ENCODE measurements at places on chromosomes 6 and 20. TPM values are rescaled to one million over a fixed set of nuclear protein-coding genes. Genes with fewer than 3 reads are reported as not detected.

Gene CCN6
- not detected for total RNA-seq

DNA sequence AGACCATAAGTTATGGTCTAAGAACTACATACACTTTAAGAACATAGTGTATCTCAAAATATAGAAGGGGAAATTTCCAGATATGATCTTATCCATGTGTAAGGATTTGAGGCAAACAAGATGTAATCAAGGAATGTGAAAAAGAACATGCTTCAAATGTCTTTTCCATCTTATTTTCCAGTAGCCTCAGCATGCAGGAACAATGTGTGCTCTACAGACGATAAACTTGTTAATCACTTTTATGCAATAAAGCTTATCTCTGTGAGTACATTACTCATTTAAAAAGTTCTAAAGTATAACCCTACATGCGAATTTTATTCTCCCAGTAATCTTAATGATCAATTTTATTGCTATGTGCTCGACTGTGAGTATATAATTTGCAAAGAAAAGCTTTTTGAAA lies 185.2 kb downstream of the ALDH8A1 start:
- no peak for DNase-seq

GRCh38 chr6:10416863-10417641 lies 2.2 kb upstream of the TFAP2A start:
- no peak for DNase-seq

Gene MOG
- not detected for total RNA-seq

Gene SLC52A3
- not detected for total RNA-seq

GRCh38 chr20:7375905-7376304 lies 564.4 kb downstream of the HAO1 start:
- peak; percentile 22 for DNase-seq

Gene DUSP15
- total RNA-seq, result 0.48 TPM

DNA sequence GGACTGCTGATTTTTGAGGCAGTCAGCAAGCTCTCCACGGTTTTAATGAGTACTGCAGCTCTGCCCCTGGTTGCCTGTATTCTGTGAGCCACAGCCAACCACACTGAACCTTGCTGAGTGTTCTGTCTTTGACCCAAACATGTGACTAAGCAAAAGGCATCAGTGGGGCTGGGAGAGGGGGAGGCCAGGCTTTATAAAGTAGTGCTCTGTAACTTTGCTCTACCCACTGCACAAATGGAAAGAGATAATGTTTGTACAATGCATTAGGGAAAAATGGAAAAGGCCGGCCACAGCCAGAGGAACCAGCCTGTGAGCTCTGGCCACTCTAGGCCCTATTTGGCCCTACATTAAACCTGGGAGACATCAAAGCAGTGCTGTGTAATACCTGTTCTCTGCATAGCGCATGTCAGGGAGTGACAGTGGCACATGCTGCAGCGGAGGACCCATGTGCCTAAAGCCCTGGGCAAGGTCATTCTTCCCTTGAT lies 22.0 kb downstream of the KLHL31 start:
- no peak for DNase-seq

DNA sequence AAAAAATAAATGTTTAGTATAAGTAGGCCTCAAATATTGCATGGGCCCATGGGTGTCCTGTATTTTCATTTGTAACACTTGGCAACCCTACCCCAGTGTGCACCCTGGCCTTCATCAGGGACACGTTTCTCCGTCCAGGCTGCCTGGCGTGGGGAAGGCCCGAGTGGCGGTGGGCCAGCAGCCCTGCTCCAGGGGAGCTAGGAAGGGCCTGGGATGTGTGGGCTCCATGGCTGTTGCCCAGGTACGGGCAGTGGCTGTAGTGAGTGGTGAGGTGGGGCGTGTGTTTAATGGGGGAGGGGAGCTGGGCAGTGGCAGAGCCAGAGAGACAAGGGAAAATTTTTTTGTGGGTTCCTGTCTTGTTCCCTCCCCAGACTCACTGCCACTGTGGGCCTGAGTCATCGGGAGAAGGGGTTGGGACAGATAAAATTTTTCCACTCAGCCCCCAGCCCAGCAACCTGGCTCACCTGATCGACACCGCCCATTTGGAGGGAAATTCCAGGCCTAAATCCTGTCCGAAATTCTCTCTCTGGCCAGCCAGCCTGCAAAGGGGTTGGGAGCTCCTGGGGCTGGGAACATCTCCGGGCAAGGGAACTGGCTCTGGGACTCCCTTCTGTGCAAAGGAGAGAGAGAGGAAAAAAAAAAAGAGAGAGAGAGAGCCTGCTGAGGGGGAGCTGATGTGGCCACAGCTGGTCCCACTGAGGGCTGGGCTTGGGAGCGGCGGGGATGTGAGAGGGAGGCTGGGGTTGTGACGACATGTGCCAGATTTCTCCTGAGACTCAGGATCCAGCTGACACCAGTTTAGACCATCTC lies 32.5 kb upstream of the VEGFA start:
- DNase-seq, result no peak

GRCh38 chr20:10648651-10649050 lies 25.1 kb downstream of the JAG1 start:
- DNase-seq, result no peak

DNA sequence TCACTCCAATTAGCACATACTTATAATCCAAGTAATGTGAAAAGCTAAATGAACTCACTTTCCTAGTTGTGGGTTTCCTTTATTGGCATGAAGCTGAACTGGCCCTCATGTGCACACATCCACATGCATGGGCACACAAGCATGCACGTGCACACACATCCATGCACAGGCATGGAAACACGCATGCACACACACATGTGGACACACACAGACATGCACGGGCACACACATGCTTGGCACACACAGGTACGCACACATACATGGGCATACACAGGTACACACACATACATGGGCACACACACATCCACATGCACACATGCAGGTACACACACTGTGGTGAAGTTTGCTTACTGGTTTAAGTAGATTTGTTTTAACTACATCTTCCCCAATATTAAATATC lies 23.8 kb downstream of the SYNDIG1 start:
- DNase-seq, result no peak

- no peak for DNase-seq
Measured at GRCh38 chr6:12890171-12890790, 173.7 kb downstream of the PHACTR1 start.

Gene NXT1
- total RNA-seq, result 32.6 TPM

GRCh38 chr6:35698858-35699257 lies 10.1 kb upstream of the FKBP5 start:
- no peak for DNase-seq

GRCh38 chr6:4256969-4257368 lies 121.6 kb upstream of the ECI2 start:
- DNase-seq, result no peak

GRCh38 chr6:168916576-168917211 lies 337.0 kb downstream of the THBS2 start:
- no peak for DNase-seq

- no peak for DNase-seq
Measured at GRCh38 chr6:168333039-168333438, 13.5 kb upstream of the DACT2 start.

DNA sequence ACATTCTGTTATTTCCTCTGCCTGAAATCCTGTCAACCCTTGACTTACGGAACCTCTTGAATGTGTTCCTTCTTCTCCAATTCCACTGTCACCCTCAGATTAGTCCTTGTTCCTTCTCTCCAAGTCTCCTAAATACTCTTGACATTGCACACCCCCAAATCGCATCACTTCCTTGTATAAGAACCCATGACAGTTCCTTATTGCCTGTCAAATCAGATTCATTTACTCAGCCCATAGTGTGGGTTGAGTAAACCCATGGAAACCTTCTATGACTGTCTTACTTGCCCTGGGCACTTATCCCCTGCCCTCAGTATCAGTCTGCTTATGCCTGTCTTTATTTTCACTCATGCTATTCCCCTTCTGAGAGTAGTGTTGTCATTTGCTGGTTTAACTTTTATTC lies 40.5 kb downstream of the ARMC2 start:
- DNase-seq, result no peak

DNA sequence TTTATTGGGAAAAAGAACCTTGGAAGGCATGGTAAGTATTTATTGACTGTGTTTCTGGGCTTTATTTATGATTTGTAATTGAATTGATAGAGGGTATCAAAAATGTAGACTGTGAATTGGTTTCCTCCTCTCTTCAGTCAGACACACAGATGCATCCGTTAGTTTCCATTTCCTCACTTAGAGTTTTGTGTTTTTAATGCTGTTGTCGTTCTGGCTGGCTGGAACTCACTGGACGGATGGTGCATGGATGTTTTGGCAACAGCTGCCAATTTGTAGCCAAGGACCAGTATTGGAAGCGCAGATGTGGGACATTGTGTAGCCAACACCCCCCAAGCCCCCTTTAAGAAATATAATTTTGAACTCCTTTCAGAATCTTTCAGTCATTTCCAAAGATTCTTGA lies 134.5 kb downstream of the JARID2 start:
- DNase-seq, result no peak

DNA sequence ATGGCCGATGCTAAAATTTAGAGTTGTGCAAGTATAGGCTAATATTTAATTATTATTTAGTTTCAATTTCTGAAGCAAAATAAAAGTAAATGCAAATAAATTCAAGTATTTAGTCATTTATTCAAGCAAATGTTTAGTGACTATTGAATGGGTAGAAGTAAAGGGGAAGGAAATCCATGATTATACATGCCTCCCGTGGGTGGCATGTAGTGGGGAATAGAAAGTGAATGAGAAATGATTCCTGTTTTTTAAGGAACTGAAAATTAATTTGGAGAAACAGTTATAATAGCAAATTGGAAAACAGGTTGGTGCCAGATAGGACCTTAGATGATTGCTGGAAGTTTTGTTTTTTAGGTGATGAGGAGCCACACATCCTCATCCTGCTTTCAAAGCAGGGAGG lies 35.4 kb downstream of the FAM229B start:
- no peak for DNase-seq

Gene LRRC73
- 0.12 TPM for total RNA-seq

Gene TBXT
- not detected for total RNA-seq

GRCh38 chr6:24667378-24667803 lies 514 bp downstream of the ACOT13 start:
- no peak for DNase-seq

Gene TAGAP
- not detected for total RNA-seq

GRCh38 chr6:71582820-71583219 lies 294.2 kb downstream of the OGFRL1 start:
- no peak for DNase-seq

GRCh38 chr6:132070356-132070755 lies 119.2 kb upstream of the CCN2 start:
- no peak for DNase-seq

DNA sequence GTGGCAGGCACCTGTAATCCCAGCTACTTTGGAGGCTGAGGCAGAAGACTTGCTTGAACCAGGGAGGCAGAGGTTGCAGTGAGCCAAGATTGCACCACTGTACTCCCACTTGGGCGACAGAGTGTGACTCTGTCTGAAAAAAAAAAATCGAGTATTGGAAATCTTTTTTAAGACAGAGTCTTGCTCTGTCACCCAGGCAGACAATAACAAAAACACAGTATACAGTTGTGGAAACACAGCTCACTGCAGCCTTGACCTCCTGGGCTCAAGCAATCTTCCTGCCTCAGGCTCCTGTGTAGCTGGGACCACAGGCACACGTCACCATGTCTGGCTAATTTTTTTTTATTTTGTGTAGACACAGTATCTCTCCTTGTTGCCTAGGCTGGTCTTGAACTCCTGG lies 15.0 kb downstream of the NANP start:
- DNase-seq, result no peak

DNA sequence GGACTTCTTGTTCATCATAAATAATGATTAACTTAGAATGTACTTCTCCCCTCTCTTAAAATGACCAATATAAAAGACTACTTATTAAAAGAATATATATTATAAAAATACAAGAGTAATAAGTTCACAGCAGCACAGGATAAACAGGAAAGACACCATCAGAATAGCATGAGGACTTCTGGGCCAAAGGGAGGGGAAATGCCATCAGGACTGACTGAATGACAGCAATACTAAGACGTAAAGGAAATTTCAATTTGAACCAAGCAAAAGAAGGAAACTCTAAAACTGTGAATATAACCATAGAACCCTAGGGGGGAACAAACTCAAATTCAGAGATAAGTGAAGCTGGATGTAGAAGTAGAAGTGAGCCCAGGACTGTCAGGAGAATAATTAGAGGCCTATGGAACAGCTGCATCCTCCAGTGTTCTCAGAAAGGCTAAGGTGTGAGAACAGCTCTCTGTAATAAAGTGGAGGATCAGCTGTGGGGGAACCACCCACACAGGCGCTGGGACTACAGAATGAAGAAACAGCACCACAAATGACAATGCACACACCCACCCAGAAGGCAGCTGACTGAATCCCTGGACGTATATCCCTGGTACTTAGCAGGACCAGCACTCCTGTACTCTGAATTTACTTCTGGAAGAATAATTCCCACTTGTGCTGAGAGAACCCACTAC lies 37.8 kb downstream of the ZHX3 start:
- DNase-seq, result no peak

DNA sequence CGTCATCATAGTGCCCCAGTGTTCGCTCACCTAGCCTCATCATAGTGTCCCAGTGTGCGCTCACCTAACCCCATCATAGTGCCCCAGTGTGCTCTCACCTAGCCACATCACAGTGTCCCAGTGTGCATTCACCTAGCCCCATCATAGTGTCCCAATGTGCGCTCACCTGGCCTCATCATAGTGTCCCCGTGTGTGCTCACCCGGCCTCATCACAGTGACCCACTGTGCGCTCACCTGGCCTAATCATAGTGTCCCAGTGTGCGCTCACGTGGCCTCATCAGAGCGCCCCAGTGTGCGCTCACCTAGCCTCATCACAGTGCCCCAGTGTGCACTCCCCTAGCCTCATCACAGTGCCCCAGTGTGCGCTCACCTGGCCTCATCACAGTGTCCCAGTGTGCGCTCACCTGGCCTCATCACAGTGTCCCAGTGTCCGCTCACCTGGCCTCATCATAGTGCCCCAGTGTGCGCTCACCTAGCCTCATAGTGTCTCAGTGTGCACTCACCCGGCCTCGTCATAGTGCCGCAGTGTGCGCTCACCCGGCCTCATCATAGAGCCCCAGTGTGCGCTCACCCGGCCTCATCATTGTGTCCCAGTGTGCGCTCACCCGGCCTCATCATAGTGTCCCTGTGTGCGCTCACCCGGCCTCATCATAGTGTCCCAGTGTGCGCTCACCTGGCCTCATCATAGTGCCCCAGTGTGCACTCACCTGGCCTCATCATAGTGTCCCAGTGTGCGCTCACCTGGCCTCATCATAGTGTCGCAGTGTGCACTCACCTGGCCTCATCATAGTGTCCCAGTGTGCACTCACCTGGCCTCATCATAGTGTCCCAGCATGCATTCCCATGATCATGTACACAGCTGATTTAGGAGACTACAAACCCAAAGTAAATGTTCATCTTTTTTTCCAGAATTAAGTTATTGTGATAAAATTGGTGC lies 9.5 kb downstream of the TMEM242 start:
- no peak for DNase-seq

Gene OLIG3
- total RNA-seq, result not detected

Gene PLG
- total RNA-seq, result not detected

GRCh38 chr6:37134396-37135191 lies 35.4 kb upstream of the PIM1 start:
- DNase-seq, result peak; percentile 84

DNA sequence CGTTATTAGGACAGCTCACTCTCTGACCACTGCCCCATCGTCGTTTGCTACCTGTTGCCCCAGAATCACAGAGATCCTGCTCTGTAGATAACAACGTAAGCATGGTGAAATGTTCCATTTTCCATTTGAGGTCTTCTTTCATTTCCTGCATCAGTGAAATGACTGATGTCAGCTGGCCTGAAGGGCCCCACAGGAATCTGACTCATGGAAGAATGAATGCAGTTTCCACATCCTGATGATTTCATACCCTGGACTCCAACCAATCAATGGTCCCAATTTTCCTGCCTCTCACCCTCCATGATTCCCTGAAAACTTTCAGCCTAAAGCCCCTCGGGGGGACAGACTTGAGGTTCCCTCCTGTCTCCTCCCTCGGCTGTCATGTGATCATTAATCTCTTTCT lies 394.4 kb upstream of the CDH4 start:
- no peak for DNase-seq

All from glomerular endothelial cell (primary cell).